ENCODE measurements at places on chromosomes 1 and 21.

GRCh38 chr1:29970747-29971325 is 734.5 kb downstream of the PTPRU start:
- no peak for DNase-seq

DNA sequence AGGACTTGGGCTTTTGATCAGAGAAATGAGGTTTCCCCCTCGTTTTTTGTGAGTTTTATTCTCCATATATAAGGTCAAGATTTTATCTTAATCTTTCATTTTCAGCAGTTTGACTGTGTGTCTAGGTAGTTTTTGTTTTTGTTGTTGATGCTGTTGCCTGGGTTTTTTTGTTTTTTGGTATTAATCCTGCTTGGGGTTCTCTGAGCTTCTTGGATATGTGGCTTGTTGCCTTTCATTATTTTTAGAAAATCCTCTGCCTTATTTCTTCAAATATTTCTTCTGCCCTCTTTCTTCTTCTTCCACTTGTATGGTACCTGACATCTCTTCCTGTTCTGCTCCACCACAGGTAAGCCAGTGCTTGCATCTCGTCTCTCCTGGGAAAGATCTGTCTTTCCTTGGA is 25.0 kb downstream of the EFCAB7 start:
- DNase-seq = no peak

DNA sequence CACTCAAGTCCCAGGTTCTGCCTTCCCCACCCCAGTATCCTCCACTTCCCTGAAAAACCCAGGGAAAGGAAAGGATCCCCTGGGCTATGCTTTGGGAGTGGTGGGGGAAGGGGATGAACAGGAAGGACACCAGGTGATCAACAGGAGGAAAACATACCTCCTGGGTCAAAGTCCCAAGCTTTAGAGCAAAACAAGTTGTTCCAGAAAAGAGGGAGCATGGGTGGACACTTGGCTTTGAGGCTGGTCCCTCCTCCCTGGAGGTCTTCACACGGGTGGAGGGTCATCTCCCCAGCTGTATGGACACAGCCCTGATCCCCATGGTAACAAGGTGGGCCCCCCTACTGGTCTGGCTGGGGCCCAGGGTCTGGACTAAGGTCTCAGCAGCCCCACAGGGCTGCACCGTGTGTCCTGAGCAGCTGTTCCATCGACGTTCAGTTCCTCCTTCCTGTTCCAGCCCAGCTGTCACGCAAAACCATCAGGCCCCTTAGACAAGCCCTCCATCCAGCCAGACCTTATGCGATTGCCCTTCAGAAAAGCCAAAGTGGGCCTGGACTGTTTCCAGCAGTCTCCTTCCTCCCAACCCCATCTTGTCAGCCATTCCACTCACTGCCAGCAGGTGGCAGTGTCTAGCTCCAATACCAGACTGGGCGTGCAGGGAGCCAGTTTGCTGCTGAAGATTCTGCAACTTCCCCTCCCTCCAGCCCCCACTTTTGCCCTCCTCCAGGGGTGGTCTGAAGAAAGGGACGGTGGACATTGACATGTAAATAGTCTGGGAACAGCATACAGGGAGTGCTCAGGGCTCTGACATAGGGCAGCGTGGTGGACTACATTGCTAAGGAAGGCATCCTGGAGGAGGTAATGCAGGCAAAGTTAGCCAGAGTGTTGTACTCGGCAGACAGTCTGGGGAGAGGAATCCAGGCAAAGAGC is 2.9 kb upstream of the PDZK1IP1 start:
- DNase-seq = peak; percentile 24

- no peak for DNase-seq
These were observed 696 bp downstream of the GUK1 start for GRCh38 chr1:228140724-228141225.

DNA sequence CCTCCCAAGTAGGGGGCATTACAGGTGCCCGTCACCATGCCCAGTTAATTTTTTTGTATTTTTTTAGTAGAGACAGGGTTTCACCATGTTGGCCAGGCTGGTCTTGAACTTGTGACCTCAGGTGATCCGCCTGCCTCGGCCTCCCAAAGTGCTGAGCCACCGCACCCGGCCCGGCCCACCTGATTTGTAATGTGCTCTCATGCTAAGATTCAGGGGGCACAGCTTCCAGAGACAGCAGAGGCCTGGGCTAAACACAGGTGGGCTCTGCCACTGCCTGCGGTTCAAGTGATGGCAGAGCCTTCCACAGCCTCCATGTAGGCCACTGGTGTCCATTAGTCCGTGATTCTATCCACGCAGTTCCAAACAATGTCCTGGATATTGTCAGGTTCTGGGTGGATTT is 98.4 kb downstream of the PDE9A start:
- DNase-seq = no peak

DNA sequence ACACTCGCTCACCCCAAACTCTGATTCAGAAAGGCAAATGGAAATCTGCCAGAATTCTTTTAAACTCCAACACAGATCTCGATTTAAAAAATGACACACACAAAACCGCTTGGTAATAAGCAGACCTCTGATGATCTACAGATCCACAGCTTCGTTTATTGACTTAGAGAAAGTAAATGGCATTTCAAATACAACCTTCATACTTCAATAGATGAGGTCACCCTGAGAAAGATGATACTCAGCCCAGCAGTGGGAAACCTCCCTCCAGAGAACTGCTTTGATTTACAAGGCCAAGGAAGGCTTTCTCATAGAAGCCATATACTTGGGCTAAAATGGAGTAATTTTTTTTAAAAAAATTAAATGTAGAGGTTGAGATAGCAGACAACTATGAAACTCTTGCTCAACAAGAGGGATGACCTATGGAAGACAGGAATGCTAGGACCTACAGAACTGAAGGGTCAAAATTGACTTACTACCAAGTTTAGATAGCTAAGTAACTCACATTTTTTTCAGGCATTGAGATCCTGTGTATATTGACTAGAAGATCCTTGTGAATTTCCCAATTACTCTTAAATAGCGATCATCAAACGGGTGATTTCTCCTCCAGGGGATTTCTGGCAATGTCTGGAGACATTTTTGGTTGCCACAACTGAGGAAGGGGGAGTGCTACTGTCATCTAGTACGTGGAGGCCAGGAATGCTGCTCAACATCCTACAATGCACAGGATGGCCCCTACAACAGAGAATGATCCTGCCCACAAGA is 143.9 kb downstream of the CLIC6 start:
- no peak for DNase-seq

DNA sequence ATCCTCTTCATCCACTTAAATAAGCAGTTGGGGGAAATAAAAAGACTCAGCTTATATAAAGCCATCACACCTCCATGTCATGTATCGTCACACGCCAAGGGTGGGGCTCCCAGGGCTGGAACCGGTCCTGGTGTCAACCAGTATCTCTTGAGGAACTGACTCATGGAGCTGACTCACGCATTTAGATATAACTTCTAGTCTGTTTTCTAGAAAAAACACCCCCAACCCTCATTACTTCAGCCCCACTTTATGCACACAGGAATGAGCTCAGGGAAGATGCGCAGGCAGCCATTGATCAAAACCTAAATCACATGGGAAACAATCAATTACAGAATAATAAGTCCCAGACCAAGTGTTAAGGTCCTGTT is 6.9 kb upstream of the IL22RA1 start:
- DNase-seq = no peak

DNA sequence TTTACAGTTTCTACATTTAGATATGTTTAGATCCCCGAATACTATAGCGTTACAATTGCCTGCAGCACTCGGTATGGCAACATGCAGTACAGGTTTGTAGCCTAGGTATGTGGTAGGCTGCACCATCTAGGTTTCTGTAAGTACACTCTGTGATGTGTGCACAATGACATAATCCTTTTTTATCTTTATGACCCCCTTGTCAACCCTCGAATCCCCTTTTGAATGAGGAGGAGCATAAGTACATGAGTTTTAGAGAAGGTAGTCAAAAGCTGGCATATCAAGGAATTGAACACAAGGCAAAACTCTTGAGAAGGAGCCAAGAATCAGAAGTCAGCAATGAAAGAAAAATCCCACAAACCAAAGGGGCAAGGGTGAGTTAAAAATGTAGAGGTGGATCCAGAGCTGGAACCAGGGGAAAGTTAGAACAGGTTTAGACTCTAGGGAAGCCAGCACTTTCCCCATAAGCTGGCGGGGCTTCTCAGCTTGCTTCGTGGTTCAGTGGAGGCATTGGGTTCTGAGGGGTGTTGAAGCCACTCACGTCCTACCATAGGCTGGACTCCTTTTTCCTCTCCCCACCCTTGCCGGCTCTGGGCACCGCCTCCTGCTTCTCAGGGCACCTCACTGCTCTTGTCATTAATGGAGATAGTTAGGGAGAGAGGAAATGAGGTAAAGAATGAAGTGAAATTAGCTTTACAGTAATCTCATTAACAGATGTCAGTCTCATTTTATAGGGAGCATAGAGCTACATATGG is 31.3 kb downstream of the OLFML3 start:
- DNase-seq = no peak

- DNase-seq = no peak
These were observed 36.9 kb downstream of the PTGFR start for GRCh38 chr1:78527706-78528105.

GRCh38 chr1:28666806-28667205 is 1.8 kb upstream of the GMEB1 start:
- no peak for DNase-seq

GRCh38 chr1:194230351-194231144 is 1044.1 kb upstream of the B3GALT2 start:
- no peak for DNase-seq

- no peak for DNase-seq
These were observed 144.1 kb downstream of the CDC42BPA start for GRCh38 chr1:227174164-227174563.

DNA sequence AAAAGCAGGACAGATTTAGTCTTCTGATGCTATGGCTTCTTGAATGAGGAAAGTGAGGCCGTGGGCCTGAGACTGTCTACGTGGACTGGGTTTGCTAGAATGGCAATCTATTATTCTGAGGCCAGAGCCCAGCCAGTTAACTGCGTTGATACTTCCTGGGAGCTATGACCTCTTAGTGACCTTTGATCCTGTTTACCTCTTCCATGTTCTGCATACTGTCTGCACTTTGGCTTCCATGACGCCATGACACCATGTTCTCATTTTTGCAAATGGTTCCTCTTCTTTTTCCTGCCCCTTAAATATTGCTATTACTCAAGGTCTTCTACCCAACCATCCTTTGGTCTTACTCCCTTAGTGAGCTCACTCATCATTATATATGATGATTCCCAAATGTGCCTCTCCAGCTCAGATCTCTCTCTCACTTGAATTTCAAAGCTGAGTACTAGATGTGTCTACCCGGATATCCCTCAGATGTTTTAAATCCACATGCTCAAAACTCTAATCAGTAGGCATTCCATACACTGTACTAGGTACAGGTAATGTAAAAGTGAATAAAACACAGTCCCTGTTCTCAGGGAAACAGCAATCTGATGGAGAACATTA is 66.1 kb upstream of the ATP1A1 start:
- no peak for DNase-seq

DNA sequence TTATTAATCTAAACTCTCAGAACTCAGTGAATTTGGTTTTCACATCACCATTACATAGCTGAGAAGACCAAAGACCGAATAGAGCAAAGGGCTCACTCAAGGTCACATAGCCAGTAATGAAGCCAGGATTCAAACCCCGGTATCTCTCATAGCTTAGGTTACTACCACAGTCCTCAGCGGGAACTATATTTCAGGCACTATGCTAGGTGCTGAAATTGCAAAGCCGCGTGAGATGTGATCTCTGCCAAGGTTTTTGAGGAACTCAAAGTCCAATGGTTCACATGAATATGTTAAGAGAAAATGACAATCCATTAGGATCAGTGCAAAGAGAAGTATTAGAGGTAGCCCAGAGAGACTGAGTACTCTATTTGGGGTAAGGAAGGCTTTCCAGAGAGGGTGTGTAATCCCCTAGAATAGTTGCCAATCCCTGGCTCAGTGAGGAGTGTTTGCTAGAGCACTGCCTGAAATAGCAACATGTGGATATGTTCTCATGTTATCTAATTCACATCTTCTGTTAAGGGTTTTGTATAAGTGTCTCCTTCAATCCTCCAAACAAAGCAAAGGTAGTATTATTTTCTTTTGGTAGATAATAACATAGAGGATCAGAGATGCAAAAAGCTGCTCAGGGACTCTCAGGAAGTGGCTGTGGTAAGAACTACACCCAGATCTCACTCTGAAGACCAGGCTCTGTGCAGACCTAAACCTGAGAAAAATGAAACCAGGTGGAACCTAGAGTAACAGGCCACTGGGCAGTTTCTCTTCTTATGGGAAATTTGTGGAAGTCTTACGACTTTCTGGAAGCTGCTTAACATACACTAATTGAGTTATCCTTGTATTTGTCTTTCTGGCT is 93.1 kb upstream of the C8B start:
- no peak for DNase-seq

DNA sequence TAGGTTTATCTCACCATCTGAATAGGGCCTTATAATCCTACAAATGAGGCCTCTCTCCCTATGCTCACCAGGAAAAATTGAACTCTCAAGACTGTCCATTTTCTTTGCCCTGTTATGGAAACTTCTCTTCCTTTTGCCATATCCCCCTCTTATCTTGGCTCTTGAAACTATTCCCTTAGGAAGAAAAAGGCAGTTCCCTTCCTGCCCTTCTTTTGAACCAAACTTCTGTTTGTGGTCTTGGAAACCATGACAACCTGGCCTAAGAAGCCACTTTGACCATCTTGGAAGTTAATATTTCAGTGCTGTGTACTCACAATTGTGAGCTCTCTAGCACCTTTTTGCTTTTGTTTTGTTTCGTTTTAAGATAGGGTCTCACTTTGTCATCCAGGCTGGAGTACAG is 40.0 kb downstream of the ATP2B4 start:
- no peak for DNase-seq

DNA sequence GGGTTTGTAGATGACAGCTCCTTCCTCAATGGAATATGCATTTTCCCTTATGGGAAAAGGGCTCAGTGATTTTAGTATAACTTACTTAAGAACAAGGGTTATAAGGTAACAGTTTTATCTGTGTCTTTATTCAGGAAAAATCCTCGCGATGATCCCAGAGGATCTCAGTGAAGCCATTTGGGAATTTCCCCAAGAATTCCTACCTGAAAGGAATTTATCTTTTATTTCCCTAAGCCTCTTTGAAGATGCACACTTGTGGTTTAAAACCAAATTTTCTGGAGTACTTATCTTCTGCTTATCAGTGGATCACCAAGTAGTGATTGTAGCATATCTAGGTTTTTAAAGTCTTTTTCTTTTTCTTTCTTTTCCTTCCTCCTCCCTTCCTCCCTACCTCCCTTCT is 58.8 kb downstream of the AK4 start:
- no peak for DNase-seq

GRCh38 chr1:245154429-245155271 is at the start of gene KIF26B:
KIF26B (plus strand) TSS chr1:245154985; CDS start chr1:245155425, 440 bp downstream.
- DNase-seq = no peak

- no peak for DNase-seq
These were observed 177.0 kb downstream of the NPHP4 start for GRCh38 chr1:5815211-5815610.

- no peak for DNase-seq
These were observed 51.4 kb downstream of the YARS1 start for GRCh38 chr1:32765570-32766327.

DNA sequence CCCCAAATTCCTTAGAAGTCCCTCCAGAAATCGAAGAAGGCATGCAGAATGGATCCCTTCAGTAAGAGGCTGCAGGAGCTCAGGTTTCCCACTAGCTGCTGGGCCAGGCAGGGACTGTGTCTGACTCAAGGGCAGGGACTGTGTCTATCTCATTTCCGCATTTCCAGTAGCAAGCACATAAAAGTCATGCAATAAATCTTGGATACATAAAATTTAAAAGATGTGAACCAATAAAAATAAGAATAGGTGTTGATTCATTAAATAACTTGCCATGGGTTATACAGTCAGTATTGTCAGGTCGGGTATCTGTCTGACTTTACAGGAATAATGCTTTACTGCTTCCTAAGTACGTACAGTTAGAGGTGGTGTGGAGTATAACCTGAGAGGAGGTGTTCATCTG is 15.2 kb downstream of the PM20D1 start:
- no peak for DNase-seq
